ENCODE measurements at places on chromosomes 2 and 18.
A peak's percentile ranks its signal among the peaks of the same experiment; 100 is the strongest.

DNA sequence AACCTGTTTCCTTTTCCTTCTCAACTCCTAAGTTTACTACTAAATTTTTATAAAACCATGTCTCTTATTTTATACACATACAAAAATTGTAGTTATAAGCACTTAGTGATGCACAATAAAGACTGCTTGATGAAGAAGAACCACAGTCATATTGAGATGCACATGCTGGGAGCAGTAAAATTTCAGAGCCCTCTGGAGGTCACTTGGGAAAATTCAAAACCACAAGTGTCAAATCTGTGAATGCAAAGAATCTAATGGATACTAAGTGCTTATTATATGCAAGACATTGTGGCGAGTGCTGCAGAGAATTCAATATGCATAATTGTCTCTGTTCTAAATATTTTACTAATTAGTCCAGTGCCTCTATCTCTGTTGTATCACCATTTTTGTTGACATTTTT is 180.5 kb downstream of the VWC2L start:
- DNase-seq, result no peak

GRCh38 chr2:196887431-196887830 is 39.1 kb downstream of the PGAP1 start:
- DNase-seq, result no peak

DNA sequence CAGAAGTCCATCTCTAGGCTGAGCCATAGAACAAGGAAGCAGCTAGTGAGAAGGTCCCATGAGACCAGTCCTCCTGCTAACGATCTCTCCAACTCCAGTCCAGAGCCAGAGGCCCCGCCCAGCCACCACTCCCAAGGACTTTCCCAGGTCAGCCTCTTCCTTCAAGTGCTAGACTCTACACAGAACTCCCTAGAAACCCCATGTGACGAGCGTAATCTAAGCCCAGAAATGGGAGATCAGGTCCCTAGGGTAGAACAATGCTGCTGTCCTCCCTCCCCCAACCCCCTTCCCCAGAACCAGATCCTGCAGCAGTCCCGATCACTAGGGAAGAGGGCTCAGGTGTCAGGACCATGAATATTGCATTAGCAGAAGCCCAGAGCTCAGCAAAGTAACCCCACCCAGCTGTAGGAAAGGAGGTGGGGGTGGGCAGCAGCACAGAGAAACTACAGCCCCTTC is 6.9 kb downstream of the DCTN1 start:
- peak; percentile 27 for DNase-seq

- no peak for DNase-seq
Measured at GRCh38 chr2:128611421-128612320, 293.0 kb upstream of the HS6ST1 start.

GRCh38 chr18:27211569-27211968 is 26.5 kb upstream of the CHST9 start:
- DNase-seq, result no peak

DNA sequence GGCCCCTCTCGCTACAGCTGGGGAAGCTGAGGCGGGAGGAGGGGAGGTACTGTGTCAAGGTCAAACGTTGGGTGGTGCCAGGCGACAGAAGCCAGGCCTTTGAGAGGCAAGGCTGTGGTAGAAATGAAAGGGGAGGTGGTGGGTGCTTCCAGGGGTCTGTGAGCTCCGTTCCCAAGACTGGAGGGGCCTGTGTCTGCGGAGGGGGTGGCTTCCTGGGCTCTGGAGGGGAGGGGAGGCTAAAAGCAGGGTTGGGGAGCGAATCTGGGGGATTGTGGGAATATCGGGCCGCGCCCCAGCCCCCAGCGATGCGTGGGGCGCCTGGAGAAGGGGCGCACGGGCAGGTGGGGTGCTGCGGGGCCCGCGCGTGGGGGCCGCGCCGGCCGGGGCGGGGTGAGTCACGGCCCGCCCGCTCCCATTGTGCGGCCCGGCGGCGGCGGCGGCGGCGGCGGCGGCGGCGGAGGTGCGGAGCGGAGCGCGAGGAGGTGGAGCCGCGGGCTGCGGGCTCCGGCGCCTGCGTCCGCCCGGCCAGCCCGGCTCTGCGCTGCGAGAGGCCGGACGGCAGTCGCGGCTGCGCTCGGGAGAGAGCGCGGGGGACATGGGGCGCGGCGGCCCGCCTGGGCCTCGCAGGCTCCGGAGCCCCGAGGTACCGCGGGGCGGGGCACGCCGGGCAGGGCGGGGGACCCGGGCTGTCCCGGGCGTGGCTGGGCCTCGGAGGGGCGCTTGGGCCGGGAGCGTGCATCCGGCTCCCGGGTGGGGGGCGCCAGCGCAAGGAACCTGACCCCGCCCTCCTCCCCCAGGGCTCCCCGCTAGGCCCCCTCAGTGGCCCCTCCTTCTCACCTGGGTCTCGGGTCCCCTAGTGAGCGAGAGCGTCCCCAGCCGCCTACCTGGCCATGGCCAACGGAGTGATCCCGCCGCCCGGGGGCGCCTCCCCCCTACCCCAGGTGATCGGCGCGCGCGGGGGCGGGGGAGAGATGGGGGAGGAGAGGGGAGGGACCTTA is at the start of gene SLC4A3:
SLC4A3 (plus strand) TSS at position 528 of the 998 bp plus-strand sequence; CDS start at position 891, 363 bp downstream.
- no peak for DNase-seq

GRCh38 chr18:43159086-43159770 is 43.7 kb upstream of the RIT2 start:
- DNase-seq, result no peak

- DNase-seq, result no peak
Measured at GRCh38 chr18:478681-479080, 21.8 kb downstream of the COLEC12 start.

GRCh38 chr2:145043399-145043834 is 523.5 kb upstream of the ZEB2 start:
- DNase-seq, result no peak

GRCh38 chr2:109260116-109260855 is 131.3 kb downstream of the SH3RF3 start:
- DNase-seq, result no peak

DNA sequence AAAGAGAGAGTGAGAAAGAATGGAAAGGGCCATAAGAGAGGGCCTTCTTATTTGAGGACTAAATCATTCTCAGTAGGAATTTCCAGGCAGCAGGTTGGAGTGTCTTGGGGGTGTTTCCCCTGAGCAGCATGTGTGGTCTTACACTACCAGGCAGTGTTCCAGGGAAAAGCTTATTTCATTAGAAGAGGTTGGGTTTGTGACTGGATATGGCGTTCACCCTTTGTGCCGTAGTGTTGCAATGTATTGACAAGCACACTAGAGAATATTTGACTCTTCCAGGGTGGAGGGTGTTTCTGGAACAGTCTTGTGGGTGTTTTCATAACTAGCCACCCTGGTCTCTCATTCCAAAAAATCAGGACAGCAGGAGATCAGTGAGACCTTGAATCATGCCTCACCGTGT is 105.5 kb downstream of the NRP2 start:
- peak; percentile 72 for DNase-seq

- DNase-seq, result no peak
Measured at GRCh38 chr2:27973592-27973991, 83.1 kb downstream of the BABAM2 start.

- DNase-seq, result no peak
Measured at GRCh38 chr2:203383038-203383437, 54.8 kb downstream of the ABI2 start.

- no peak for DNase-seq
Measured at GRCh38 chr2:101427743-101428142, 40.4 kb upstream of the CREG2 start.

GRCh38 chr2:119326938-119327337 is 39.7 kb downstream of the C2orf76 start:
- no peak for DNase-seq

GRCh38 chr2:63440612-63441011 is 147.7 kb downstream of the WDPCP start:
- no peak for DNase-seq

- DNase-seq, result peak; percentile 6
Measured at GRCh38 chr2:86518481-86518880, 44.8 kb downstream of the CHMP3 start.

DNA sequence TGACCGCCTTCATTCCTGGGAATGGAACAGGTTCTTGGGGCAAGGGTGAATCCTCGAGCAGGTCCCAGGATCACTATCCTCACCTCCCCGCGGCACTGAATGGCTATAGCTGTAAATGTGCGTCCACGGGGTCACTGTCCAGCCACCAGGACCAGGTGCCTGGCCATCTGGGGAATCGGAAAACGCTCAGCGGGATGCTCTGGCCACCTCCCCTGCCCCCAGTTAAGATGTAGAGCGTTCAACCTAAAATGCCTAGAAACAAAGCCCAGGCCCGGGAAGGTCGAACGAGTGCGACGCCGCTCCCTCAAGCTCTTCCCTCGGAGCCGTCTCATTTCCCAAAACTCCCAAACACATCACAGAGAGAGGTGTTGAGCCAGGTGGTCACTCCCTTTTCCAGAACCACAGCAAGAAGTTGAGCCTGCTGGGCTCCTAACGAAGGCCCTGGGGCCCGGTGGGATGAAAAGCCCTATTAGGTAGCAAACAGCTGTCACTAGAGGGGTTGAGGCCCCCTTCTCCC is 795 bp upstream of the CAPN10 start:
- DNase-seq, result no peak

- DNase-seq, result no peak
Measured at GRCh38 chr18:634551-635045, 22.9 kb upstream of the TYMS start.

DNA sequence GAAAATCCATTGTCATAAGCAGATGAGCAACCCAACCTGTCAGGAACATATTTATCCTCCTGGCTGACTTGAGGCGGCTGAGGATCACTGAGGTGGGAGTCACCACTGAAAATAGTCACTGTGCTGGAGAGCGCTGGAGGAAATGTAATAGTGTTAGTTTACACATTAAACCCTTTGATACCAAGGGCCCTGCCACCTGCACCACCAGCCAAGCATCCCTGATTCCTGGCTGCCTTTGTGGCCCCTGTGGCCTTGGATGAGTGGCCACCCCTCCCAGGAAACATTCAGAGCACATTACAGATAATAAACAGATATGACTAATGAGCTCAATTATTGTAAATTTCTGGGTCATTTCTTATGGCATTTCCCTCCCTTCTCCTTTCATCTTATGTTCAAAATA is 105.9 kb downstream of the LYPD1 start:
- DNase-seq, result no peak

DNA sequence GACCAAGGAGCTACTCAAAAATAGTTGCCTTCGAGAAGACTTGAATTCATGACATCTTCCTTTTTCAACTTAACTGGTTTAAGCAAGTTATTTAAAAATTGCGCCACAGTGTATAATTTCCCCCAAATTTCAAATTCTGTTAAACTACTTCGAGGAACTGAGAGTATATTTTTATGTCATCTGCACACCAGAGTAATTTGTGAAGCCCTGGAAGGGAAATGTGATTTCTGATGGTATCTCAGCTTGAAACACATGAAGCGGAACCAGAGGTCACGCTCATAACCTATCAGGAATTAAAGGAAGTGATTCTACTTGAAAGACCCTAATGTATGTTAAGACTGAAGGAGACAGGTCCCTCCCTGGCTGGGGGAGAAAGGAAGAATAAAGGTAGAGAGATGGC is 33.9 kb upstream of the DARS1 start:
- no peak for DNase-seq

DNA sequence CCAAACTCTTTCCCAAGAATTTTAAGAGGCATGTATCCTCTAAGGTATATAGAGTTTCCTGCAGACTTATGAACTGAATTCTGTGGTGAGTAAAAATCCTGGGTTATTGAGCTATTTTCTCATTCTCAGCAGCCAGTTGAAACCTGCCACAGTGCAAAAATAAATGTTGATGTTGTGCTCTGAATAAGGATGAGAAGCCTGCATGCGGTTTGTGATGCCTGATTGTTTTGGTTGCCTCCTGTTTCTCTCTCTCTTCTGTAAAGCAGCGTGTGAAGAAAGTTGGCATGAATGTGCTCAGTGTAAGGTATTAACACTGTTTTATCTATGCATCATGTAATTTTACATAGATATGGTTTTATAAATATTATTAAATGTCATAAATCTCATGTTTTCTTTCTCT is 452.6 kb downstream of the CDH2 start:
- no peak for DNase-seq

DNA sequence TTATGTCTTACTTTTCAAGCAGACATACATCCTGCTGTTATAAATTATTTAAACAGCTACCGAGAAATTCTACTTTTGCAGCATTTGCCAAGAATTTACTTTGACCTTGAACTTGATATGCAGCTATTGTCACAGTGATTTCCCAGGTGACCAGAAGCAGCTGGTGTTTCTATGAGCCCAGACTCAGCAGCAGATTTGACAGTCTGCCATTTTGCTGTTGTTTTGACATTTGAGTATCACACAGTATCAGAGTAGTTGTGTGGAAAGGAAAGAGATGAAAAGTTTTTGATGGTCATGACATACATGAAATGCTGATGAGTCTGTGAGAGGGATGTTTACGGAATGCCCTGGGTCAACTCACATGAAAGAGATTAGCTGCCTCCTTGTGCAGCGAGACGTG is 6.6 kb upstream of the CCDC195 start:
- no peak for DNase-seq

- DNase-seq, result no peak
Measured at GRCh38 chr2:105181282-105181681, 60.3 kb upstream of the GPR45 start.

DNA sequence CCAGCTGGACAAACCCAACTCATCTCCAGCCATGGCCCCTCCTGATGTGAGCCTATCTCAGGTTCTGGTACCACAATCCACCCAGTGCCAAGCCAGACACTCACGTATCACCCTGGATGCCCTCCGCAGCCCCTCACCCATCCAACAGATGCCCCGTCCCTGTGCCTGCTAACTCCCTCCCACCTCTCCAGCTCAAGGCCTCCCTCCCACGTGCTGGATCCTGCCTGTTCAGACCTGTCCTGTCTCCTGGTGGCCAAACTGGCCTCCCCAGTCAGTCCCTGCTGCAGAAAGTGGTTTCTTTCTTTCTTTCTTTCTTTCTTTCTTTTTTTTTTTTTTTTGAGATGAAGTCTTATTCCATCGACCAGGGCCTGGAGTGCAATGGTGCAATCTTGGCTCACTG is 86.2 kb downstream of the RRM2 start:
- no peak for DNase-seq

- no peak for DNase-seq
Measured at GRCh38 chr2:220002251-220002650, 374.8 kb downstream of the SLC4A3 start.

DNA sequence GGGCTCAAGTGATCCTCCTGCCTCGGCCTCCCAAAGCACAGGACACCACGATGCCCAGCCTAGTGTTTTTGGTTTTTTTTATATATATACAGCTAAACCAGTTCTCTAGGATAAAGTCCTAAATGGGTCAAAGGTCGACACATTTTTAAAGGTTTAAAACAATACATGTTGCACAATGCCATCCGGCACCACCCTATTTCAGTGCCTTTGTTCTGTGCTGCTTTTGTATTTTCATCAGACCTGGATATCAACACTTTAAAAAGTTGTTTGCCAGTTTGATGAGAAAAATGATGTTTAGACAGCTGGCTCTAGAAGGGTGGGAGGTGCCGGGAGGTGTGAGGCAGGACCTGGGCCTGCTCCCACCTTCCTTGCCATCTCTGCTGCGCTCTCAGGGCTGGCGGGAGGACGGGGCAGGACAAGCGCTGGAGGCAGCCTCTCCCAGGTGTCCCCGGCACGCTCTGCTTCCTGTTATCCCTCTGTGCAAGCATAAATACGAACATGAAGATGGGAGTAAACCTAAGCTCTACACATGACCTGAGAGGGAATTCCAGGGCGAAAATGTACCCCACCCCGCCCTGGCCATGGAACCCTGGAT is 103.7 kb downstream of the HS6ST1 start:
- no peak for DNase-seq
